Inflammatory macrophage (primary cell): ENCODE measurements at places on chromosomes 4 and X.
A peak's percentile ranks its signal among the peaks of the same experiment; 100 is the strongest.

- DNase-seq = no peak
Observed at GRCh38 chr4:30535255-30535654, 184.9 kb upstream of the PCDH7 start.

DNA sequence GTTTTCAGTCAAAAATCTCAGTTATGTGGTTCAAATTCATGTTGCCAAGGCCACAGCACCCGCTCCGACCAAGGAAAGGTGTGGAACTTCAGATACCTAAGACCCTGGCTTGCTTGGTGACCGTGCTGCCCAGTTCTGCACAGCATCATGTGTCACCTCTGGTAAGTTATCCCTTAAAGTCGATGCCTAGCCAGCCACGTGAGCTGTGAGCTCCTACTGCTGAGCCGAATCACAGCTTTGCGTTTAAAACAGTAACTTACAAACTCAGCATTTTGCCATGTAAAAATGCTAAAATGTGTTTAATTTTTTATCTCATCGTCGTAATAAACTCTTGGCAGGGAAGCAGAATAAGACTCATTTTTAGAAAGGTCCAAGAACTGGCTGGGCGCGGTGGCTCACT is 5.3 kb downstream of the TMEM271 start:
- DNase-seq = no peak

DNA sequence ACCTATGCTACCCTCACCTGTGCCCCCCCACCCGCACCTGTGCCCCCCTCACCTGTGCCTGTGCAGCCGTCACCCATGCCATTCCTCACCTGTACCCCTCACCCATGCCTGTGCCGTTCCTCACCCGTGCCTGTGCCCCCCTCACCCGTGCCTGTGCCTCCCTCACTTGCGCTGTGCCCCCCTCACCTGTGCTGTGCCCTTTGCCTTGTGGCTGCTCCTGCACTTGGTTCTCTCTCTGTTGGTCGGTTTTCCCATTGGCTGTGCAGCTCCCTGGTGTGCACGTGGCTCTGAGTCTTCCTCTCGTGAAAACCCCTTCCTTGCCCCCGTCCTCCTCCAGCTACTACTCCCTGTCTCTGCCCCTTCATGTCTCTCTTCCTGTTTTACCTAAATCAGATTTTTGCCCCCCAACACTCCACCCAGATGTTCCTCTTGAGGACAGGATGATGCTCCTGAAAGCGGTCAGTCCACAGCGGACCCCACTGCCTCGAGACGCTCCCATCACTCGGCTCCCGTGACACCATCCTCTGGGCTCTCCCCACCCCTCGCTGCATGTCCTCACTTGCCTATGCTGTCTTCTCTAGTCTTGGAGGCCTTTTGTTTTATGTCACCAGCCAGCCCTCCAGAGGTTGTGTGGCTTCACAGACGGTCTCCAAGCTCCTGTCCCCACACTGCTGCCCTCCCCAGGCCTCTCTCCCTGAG is 6.8 kb downstream of the MAEA start:
- no peak for DNase-seq

- no peak for DNase-seq
Observed at GRCh38 chr4:3827616-3828492, 61.7 kb downstream of the ADRA2C start.

GRCh38 chr4:109921384-109921808 is 8.7 kb downstream of the EGF start:
- DNase-seq = no peak

GRCh38 chrX:153530411-153531129 is 13.1 kb downstream of the ATP2B3 start:
- DNase-seq = no peak

DNA sequence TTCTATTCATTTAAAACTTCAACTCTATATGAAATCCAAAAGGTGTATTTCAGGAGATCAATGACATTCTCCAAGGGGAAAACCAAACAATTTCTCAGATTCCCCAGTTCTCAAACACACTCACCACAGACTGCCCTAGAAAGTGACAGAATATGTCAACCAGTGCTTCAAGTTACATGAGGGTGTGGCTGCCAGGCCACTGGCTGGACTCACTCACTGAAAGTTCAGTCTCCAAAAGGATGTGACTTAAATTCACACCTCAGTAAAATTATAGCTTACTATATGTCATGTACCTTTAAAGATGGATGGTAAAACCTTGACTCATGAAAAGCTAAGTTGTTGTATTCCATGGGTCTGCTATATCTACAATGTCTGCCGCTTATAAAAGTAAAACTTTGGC is 7.3 kb downstream of the INPP4B start:
- no peak for DNase-seq

GRCh38 chrX:19127649-19128168 is 5.4 kb upstream of the ADGRG2 start:
- DNase-seq = peak; percentile 2

DNA sequence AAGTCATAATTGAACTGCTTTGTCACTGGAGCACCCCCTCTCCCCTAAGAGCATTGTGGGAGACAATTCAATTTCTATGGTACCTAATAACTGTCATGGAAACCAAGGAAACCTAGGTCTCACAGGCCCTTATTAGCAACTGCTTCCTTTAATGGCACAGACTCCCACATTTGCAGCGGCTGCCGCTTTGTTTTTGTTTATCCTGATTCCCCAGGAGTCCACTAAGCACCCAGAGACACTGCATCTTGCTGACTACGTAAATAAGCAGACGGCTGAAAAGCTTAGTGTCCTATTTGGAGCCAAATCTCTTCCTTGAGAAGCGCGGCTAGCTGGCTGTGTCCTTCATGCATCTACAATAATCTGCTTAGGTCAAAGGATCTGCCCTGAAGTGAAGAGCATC is 494.4 kb downstream of the TMA16 start:
- no peak for DNase-seq

GRCh38 chr4:2059046-2059725 is at the start of gene NAT8L:
Gene NAT8L (plus strand): TSS chr4:2059327. CDS start chr4:2059512, 185 bp downstream.
- DNase-seq = peak; percentile 29

GRCh38 chr4:89193843-89194242 is 82.5 kb downstream of the TIGD2 start:
- no peak for DNase-seq

DNA sequence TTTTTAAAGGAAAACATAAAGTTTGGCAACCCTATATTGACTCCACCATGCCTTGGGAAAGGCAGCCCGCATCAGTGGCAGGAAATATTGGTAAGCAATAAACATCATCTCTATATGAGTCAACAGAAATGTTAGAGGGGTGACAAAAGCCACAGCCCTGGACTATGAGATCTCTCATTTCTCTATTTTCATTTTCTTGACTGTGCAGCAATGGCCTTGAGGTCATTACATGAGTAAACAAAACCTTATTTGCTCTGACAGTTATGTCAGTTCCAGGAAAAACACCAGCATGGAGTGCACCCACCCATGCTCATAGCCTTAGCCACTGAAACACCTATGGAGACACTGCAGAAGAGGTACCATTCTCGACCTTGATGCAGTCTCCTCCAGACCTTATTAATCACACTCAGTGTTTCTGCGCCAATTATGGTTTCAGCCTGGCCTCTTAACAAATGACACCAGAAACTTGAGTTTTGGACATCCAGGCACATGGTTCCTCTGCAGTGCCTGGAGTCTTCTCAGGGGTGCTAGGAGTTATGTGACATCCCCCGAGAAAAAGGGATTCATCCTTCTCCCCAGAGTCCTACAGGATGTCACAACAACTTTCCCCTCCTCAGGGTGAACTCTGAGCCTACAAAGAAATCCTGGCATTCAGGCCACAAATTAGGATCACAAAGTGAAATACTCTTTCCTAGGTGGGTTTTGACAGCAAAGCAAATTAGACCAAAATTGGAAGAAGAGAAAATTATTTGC is 16.0 kb upstream of the HPGD start:
- DNase-seq = peak; percentile 27

GRCh38 chrX:3563451-3563850 is 150.0 kb downstream of the PRKX start:
- no peak for DNase-seq

DNA sequence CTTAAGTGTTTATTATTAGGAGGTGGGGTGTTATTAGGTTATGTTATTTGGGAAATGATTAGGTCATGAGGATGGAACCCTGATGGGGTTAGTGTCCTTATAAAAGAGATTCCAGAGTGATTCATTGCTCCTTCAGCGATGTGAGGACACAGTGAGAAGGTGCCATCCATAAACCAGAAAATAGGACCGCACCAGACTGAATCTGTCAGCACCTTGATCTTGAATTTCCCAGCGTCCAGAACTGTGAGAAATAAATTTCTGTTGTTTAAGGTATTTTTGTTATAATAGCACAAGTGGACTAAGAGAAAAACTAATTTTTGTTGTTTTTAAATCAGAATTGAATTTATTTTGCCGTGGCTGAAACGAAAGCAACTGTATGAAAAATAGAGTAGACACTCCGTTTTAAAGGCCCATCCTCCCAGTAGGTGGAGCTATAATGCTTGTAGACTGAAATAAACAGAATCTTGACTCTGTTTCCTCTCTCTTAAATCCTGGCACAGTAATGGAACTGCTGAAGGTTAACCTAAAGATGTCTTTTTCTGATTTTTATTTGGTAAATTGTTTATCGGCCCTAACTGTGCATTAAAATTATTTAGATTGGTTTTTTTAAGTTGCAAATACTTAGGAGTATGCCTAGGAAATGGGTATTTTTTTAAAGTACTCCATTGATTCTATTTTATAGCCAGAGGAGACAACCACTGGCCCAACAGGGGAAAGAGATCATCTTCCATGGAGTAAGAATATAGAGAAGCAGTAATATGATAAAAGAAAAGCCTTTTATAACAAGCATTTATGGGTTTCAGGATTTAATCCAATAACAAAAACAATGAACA is 133.2 kb upstream of the ADAMTS3 start:
- DNase-seq = peak; percentile 24

- DNase-seq = peak; percentile 58
Observed at GRCh38 chrX:46477435-46477834, 67.8 kb downstream of the ZNF674 start.

- no peak for DNase-seq
Observed at GRCh38 chrX:132741689-132742088, 216.7 kb downstream of the HS6ST2 start.

DNA sequence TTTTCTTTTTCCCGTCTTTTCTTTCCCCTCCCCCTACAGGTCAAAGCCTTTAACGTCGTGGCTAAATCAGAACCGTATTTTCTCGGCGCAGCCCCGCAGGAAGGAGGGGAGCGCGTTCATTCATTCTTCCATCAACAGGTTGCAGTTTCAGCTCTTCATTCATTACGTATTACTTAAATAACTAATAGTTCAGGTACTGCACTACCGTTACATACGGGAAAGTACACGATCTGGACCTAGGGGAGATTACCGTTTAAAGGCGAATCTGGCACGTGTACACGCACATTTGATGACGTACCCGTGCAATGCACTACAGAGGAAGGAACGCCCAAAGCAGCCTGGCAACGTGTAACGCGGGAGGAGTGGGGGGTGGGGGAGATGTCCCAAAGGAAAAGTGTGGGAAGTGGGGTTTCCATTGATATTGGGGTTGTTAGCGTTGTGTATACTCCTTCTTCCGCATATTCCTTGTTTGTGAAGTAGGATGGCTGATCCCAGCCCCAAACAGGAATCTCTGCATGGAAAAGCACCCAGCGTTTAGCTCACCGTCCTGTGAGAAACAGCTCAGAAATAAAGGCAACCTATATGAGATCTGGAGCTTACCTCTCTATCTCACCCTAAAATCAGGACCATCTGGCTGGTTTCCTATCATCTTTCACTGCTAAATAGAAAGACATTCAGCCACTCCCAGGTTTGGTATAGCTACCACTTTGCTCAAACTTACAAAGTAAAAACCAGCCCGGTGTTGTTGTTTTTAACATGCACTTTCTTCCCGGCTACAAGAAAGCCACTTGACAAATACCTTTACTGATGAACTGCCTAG is 585 bp upstream of the SEC24D start:
- DNase-seq = peak; percentile 36

DNA sequence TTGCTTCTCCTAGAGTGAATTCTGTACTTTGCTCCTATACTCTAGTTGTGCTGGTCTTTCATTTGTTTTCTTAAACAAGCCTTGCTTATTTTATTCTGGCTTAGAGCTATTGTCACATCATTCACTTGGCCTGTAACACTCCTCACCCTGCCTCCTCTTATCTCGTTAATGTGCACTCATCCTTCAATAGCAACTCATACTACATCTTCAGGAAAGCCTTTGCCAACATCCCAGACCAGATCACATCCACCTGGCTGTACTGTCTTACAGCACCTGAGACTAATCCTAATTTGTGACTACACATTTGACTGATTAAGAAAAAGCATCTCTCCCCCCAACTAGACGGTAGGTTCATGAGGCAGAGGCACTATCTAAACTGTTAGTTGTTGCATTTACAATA is 80.8 kb downstream of the SLC7A11 start:
- DNase-seq = no peak

GRCh38 chrX:49919617-49920016 is 2.8 kb upstream of the CLCN5 start:
- DNase-seq = no peak

DNA sequence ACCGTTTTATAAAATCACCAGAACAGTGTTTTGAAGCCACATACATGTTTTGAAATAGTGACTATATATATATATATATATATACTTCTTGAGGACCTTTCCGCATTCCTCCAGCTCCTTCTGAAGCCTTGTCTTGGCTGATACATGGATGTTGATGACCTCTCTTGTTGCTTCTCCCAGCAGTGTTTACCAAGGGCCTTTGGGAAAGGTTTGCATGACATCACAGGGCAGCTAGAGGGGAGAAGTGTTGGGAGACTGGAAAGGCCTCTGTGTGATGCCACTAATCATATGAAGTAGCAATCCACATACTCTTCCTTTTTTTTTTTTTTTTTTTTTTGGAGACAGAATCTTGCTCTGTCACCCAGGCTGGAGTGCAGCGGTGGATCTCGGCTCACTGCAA is 22.5 kb downstream of the WDR44 start:
- no peak for DNase-seq

GRCh38 chr4:336099-336892 is 1.3 kb upstream of the ZNF141 start:
- no peak for DNase-seq

DNA sequence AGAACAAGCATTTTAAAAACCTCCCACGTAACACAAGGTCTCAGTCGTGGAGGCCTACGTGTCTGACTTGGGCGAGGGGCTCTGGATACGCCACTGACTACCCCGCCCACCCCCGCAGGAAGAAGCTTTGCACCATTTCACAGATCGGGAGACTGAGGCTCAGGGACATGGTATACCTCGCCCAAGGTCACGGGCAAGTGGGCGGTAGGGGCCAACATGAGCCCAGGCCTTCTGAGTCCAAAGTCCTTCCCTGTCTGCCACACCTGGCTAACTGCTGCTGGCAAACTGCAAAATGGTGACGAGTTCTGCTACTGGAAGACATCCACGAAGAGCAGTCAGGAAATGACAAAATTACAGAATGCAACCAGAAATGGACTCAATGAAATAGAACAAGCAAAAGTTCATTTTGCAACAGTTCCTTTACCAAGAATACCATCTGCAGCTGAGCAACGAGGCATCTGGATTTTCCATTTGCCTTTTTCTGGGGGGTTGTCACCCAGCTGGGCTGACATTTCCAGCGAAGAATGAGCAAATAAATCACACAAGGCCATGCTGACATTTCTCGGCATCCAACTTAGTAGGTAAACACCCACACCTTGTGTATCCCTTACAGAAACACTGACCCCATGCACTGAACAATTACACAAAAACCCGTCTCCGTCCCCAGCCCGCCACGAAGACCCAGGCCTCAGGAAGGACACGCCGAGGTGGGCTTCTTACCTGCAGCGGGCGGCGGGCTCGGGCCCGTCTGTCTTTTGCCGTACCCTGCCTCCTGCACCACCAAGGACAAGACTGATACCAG is 70.2 kb upstream of the AFAP1 start:
- DNase-seq = no peak
